ENCODE measurements at places on chromosomes 4 and X. TPM values are rescaled to one million over a fixed set of nuclear protein-coding genes. Genes with fewer than 3 reads are reported as not detected.

The RNF212 gene
- total RNA-seq, result not detected

GRCh38 chr4:25002681-25003080, 28.1 kb downstream of the LGI2 start:
- no peaks in the 10 kb centered on the region for H3K36me3 ChIP-seq
- no peak overlapping the region for H3K4me3 ChIP-seq
- H3K4me1 ChIP-seq, result no peaks in the 10 kb centered on the region
- no peak for DNase-seq

The MSX1 gene
- 7.5 TPM for total RNA-seq

DNA sequence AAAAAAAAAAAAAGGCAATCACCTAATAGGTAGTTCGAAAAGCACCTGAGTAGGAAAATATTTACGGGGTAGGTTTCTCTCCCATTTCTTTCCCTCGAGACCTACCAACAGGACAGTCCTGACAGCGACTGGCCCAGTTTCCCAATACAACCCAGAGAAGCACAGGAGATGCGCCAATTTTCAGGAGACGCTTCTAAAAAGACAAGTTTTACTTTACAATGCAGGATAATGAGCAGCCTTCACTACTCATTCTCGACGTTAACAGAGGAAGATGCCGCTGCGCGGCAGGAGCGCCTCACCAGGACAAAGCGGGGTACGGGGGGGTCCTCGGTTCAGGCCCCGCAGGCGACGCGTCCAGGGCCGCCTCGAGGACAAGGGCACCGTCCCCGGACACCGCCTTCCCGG, 708 bp downstream of the BCLAF3 start:
- peak; percentile 2 for DNase-seq
- H3K4me3 ChIP-seq, result peak overlapping the region; percentile 79
- no peaks in the 10 kb centered on the region for H3K4me1 ChIP-seq
- no peaks in the 10 kb centered on the region for H3K27me3 ChIP-seq

- H3K4me3 ChIP-seq, result no peak overlapping the region
- no peak for DNase-seq
- no peaks in the 10 kb centered on the region for H3K27me3 ChIP-seq
- H3K4me1 ChIP-seq, result peaks cover 8% of the 10 kb centered on the region
Measured at GRCh38 chr4:7823416-7823824, 116.2 kb downstream of the AFAP1 start.

- H3K36me3 ChIP-seq, result no peaks in the 10 kb centered on the region
- peaks cover 22% of the 10 kb centered on the region for H3K4me1 ChIP-seq
- no peaks in the 10 kb centered on the region for H3K27me3 ChIP-seq
- DNase-seq, result no peak
- no peak overlapping the region for H3K4me3 ChIP-seq
Measured at GRCh38 chr4:154741922-154742850, 1.6 kb upstream of the LRAT start.

DNA sequence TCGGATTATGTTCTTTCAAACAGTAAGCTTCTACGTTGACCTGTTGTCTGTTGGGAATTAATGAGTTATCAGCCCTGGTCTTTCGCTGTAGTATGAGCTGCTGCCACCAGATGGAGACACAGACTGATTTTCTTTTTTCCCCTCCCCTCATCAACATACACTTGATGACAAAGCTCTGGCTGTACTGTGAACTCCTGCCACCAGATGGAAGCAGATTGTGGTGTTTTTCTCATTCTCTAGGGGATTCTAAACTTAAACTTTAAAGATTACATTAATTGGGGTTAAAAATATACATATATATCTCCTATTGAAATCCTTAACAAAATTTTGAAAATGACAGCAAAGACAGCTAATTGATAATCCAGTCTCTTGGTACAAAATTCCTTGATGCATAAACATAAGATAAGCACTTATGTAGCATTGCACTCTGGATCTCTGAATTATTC, 44.8 kb downstream of the SMS start:
- no peaks in the 10 kb centered on the region for H3K27me3 ChIP-seq
- no peak overlapping the region for H3K4me3 ChIP-seq
- H3K27ac ChIP-seq, result no peak overlapping the region
- H3K36me3 ChIP-seq, result peaks cover 29% of the 10 kb centered on the region
- H3K4me1 ChIP-seq, result peaks cover 3% of the 10 kb centered on the region

- H3K27me3 ChIP-seq, result no peaks in the 10 kb centered on the region
- H3K36me3 ChIP-seq, result no peaks in the 10 kb centered on the region
- no peak for DNase-seq
- no peak overlapping the region for H3K4me3 ChIP-seq
Measured at GRCh38 chrX:81304563-81304962, 102.7 kb downstream of the SH3BGRL start.

DNA sequence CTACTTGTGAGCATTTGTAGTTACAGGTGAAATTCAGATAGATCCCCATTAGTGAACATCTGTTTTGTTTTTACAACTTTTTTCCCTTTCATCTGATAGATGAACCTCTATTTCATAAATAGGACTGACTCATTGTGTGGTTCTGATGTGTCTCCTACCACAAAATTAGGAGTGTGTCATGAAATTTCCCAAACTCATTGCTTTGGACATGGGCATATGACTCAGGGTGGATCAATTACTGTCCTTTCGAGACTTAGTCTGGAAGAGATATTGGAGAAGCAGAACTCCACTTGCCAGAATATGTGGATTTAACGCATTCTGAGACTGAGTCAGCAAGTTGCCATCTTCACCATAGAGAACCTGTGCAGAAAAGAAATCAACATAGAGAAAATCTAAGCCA, 53.5 kb upstream of the PCDH10 start:
- no peaks in the 10 kb centered on the region for H3K4me1 ChIP-seq
- H3K36me3 ChIP-seq, result no peaks in the 10 kb centered on the region
- no peak overlapping the region for H3K4me3 ChIP-seq
- H3K27ac ChIP-seq, result no peak overlapping the region
- H3K27me3 ChIP-seq, result no peaks in the 10 kb centered on the region
- peak; percentile 5 for DNase-seq

DNA sequence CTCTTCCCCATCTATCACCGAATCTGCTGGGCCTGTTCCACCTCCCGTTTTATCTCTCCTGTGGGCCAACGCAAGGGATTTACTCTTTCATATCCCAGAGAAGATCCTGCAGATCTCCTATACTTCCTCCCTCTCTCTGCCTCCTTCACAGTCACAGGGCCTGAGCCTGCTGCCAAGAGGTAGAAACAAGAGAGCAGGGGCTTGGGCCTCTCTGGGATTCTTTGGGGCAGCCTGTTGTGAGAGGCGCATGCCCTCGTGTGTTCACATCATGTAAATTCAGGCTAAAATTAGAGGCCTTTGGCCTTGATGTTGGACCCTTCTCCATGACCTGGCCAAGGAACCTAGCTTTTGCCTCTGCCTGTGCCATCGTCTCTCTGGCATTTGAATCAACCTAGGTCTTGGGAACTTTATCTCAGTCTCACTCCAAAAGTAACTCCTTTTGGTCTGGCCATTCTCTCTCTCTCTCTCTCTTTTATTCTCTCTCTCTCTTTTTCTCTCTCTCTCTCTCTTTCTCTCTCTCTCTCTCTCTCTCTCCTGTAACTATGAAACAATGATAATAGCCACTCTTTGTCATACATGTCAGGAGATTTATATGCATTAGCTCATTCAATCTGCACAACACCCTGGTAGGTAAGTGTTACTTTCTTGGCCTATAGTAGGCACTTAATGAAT, 20.0 kb upstream of the EFNB1 start:
- peaks cover 6% of the 10 kb centered on the region for H3K27me3 ChIP-seq
- DNase-seq, result peak; percentile 11
- no peaks in the 10 kb centered on the region for H3K36me3 ChIP-seq
- no peaks in the 10 kb centered on the region for H3K4me1 ChIP-seq

The CTAG1B gene
- not detected for total RNA-seq

DNA sequence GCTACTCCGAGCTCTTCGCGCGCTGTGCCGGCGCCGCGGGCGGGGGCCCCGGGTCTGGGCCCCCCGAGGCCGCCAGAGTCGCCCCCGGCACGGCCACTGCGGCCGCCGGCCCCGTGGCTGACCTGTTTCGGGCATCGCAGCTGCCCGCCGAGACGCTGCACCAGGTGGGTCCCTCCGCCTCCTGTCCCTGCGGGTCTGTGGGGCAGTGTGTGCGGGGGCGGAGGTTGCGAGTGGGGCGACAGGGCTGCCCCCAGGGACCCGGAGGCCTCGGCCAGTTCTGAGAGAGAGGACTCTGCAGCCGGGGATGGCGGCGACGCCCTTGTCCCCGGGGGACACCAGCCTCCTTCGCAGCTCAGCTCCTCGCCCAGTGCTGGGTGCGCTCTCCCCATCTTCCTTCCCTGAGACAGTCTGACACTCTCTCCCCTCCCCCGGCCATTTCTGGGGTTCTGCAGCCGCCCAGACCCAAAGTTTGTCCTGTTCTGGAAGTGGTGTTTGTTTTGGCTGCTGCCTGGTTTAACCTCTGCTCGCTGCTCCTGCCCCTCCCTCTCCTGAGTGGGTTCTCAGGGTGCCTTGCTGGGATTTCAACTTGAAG, 609 bp downstream of the REPS2 start:
- peak overlapping the region; percentile 83 for H3K4me3 ChIP-seq
- H3K36me3 ChIP-seq, result no peaks in the 10 kb centered on the region
- DNase-seq, result no peak
- H3K27ac ChIP-seq, result no peak overlapping the region

The TMEM33 gene
- 97.4 TPM for total RNA-seq

GRCh38 chr4:118224243-118224829, 128.5 kb downstream of the PRSS12 start:
- H3K4me3 ChIP-seq, result no peak overlapping the region
- no peaks in the 10 kb centered on the region for H3K27me3 ChIP-seq
- no peaks in the 10 kb centered on the region for H3K36me3 ChIP-seq
- no peak overlapping the region for H3K27ac ChIP-seq
- peak; percentile 63 for DNase-seq
- H3K4me1 ChIP-seq, result no peaks in the 10 kb centered on the region

The CT55 gene
- total RNA-seq, result not detected

GRCh38 chr4:154073107-154073822, 284.4 kb upstream of the SFRP2 start:
- H3K27me3 ChIP-seq, result no peaks in the 10 kb centered on the region
- H3K4me1 ChIP-seq, result no peaks in the 10 kb centered on the region
- peak; percentile 36 for DNase-seq
- H3K36me3 ChIP-seq, result no peaks in the 10 kb centered on the region
- H3K27ac ChIP-seq, result no peak overlapping the region

GRCh38 chrX:40444133-40444532, 136.6 kb upstream of the ATP6AP2 start:
- peaks cover 13% of the 10 kb centered on the region for H3K27me3 ChIP-seq
- H3K4me3 ChIP-seq, result no peak overlapping the region
- no peaks in the 10 kb centered on the region for H3K36me3 ChIP-seq
- DNase-seq, result no peak
- H3K27ac ChIP-seq, result no peak overlapping the region
- no peaks in the 10 kb centered on the region for H3K4me1 ChIP-seq

DNA sequence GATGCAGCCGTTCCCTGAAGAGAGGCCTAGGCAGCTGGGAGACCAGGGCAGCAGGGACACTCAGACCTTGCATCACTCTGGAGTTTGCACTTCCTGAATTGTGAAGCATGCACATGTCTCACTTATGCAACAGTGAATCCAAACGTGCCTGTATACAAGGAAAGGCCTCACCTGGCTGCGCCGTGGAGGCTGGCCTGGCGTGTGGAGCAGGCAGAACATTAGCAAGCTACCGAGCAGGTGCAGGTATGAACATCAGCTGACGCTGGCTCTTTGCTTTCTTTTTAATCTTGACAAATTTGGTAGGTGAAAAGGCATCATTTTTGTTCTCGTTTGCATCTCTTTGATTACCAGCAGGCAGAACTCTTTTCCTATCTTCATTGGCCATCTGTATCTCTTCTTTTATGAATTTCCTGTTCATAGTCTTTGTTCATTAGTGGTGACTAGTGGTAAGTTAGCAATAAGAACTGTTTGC, 37.1 kb upstream of the IRAK1 start:
- DNase-seq, result no peak
- H3K27me3 ChIP-seq, result no peaks in the 10 kb centered on the region
- H3K27ac ChIP-seq, result no peak overlapping the region
- H3K36me3 ChIP-seq, result peaks cover 6% of the 10 kb centered on the region
- no peaks in the 10 kb centered on the region for H3K4me1 ChIP-seq

The PCDH11X gene
- not detected for total RNA-seq

- H3K27me3 ChIP-seq, result no peaks in the 10 kb centered on the region
- peak overlapping the region; percentile 91 for H3K27ac ChIP-seq
- H3K36me3 ChIP-seq, result no peaks in the 10 kb centered on the region
- peak; percentile 68 for DNase-seq
- peaks cover 33% of the 10 kb centered on the region for H3K4me1 ChIP-seq
- H3K4me3 ChIP-seq, result 0 out of 2 replicates have a peak overlapping the region, but pooled peaks have one; percentile 11
Measured at GRCh38 chrX:110163488-110163887, 154.4 kb downstream of the AMMECR1 start.

DNA sequence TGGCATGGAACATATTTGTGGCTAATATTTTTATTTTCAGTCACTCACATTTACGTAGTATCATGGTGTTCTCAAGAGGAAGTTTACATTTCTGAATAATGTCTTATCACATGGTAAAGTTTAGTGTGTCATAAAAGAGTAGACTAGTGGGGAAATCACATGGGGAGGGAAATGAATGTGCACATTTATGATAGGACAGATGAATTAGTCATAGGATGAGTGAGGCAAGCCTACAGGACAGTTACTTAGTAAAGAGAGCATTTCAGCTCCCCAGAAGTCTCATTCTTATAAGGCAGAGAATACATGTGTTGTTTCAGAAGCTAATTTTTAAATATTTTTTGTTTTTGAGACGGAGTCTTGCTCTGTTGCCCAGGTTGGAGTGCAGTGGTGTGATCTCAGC, 6.2 kb downstream of the GK start:
- H3K27me3 ChIP-seq, result no peaks in the 10 kb centered on the region
- DNase-seq, result peak; percentile 83
- peak overlapping the region; percentile 77 for H3K27ac ChIP-seq
- peaks cover 46% of the 10 kb centered on the region for H3K4me1 ChIP-seq

GRCh38 chr4:81606166-81606565, 134.5 kb upstream of the RASGEF1B start:
- peaks cover 21% of the 10 kb centered on the region for H3K4me1 ChIP-seq
- H3K4me3 ChIP-seq, result no peak overlapping the region
- DNase-seq, result no peak

GRCh38 chr4:123110147-123110546, 187.8 kb upstream of the NUDT6 start:
- no peaks in the 10 kb centered on the region for H3K36me3 ChIP-seq
- no peak overlapping the region for H3K27ac ChIP-seq
- no peaks in the 10 kb centered on the region for H3K27me3 ChIP-seq
- no peak overlapping the region for H3K4me3 ChIP-seq
- H3K4me1 ChIP-seq, result peaks cover 14% of the 10 kb centered on the region
- DNase-seq, result no peak

DNA sequence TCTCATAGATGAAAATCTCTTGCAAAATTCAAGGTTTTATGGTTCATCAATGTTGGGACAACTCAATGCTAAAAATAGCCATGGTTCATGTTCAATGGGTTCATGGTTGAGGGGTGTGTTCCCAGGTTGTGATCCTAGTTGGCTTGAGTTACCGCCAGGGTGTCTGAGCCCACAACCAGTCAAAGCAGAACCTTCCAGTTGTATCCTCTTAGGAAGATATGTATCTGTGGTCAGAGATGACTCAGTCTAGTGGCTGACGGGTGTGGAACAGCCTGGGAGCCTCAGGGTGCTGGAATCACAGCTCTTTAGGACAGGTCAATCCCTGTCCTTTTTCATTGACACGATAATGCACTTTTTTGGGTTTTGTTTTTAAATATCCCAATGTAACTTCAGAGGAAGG, 192.3 kb upstream of the NR3C2 start:
- H3K4me1 ChIP-seq, result peaks cover 28% of the 10 kb centered on the region
- no peaks in the 10 kb centered on the region for H3K36me3 ChIP-seq
- peak overlapping the region; percentile 66 for H3K27ac ChIP-seq
- no peaks in the 10 kb centered on the region for H3K27me3 ChIP-seq

GRCh38 chr4:99950913-99951254, 809 bp upstream of the H2AZ1 start:
- H3K4me1 ChIP-seq, result peaks cover 23% of the 10 kb centered on the region
- H3K36me3 ChIP-seq, result peaks cover 12% of the 10 kb centered on the region
- H3K27me3 ChIP-seq, result no peaks in the 10 kb centered on the region
- H3K4me3 ChIP-seq, result peak overlapping the region; percentile 96

- DNase-seq, result no peak
- no peaks in the 10 kb centered on the region for H3K4me1 ChIP-seq
- H3K27me3 ChIP-seq, result no peaks in the 10 kb centered on the region
- H3K36me3 ChIP-seq, result no peaks in the 10 kb centered on the region
Measured at GRCh38 chrX:41870719-41871151, 52.6 kb downstream of the CASK start.
